ENCODE measurements at places on chromosomes 7 and 10.

GRCh38 chr7:27868131-27868550, 128.2 kb downstream of the TAX1BP1 start:
- DNase-seq: no peak

DNA sequence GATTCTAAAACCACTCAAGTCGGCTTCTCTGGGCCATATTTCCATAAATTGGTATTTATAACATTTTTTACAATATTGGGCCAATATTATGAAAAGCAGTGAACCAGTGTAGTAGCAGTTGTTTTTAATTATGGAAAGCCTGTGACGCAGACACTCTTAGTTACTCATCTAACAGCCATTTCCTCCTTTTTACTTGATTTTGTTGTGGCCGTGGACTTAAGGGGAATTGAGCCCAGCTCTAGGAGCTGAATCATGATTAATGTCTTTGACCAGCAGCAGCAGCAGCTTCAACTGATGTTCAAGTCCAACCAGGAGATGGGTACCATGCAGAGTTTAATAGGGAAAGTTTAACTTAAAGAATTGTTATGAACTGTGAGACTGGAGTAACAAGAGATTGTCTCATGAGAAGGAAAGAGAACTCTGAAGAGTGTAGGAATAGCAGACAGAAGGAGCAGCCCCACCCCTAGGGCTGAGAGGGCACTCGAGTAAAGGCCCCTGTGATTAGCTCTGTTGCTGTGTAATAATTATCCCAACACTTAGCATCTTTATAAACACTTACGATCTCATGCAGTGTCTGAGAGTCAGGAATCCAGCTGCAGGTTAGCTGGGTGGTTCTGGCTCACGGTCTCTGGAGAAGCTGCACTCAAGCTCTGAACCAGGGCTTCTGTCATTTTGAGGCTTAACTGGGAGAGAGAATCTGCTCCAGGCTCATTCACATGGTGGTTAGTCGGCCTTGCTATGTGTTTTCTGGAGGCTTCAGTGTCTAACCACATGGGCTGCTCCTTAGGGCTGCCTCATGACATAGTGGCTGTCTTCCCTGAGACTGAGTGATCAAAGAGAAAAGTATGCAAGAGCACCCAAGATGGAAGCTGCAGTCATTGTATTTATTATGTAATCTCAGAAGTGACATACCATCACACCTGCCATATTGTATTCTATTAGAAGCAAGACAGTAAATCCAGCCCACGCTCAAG, 4.6 kb downstream of the LANCL2 start:
- DNase-seq: no peak

GRCh38 chr10:112801748-112802147, 148.3 kb upstream of the TCF7L2 start:
- DNase-seq: no peak

DNA sequence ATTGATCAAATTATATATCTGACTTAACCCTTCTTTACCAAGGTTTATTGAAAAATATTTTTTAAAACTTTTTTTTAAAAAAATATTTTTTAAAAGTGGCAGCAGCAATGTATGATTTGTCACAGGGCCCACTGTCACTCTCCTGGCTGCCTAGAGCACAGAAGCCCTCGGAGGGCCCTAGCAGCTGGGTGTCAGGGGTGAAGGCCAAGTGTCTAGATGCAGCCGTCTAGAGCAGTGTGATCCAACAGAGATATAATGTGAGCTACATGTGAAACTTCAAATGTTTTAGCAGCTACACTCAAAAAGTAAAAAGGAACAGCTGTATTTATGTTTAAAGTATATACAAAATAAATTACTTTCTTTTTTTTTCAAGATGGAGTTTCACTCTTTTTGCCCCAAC, 112.7 kb downstream of the ARHGAP22 start:
- DNase-seq: no peak

GRCh38 chr10:43671659-43672531, 23.2 kb upstream of the ZNF32 start:
- DNase-seq: no peak

DNA sequence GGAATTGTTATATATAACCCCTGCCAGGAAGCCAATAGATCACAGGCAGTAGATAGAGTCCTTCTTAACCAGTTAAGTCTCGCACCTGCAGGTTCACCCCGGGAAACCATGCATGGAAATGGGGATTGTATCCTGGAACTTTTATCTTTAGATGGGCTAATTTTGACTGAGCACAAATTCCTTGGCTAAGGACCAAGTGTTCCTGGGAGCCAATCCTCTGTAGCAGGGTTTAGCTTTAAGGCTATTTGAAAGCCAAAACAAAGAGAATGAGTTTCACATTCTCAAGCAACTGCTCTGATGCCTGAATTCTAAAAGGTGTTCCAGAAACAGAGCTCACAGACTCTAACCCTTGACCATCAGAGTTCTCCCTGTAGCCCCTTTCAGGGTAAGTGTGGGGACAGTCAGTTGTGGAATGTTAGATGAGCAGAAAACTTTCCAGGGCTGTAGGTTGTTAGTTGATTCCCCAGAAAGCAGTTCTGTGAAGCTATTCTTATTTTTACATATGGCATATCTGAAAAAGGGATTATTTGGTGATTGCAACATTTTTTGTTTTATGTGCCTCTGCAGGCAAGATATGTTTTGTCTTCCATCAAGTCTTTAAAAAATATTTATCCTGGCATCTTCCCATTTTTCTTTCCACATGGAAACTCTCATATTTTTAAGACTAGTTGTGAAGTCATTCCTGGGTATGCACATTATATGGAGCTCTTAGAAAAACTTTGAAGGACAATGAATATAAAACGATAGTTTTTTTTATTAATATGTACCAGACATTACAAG, 16.2 kb upstream of the NPVF start:
- DNase-seq: no peak

GRCh38 chr10:55803055-55803454, 558.0 kb downstream of the ZWINT start:
- no peak for DNase-seq

DNA sequence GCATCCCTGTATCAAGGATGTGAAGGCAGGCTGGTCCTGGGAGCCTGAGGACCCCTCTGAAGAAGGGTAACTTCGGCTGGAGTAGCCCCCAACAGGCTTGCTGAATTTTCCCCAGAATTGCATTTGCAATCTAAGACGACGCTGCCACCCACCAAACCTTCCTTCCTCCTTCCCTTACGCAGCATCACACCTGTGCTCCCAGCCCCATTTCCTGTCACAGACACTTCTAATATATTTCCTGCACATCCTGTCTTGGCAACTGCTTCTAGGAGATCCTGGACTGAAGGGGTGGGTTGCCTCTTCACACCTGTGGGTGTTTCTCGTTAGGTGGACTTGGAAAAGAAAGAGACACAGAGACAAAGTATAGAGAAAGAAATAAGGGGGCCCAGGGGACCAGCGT, 9.4 kb upstream of the PGAM1 start:
- DNase-seq: no peak

DNA sequence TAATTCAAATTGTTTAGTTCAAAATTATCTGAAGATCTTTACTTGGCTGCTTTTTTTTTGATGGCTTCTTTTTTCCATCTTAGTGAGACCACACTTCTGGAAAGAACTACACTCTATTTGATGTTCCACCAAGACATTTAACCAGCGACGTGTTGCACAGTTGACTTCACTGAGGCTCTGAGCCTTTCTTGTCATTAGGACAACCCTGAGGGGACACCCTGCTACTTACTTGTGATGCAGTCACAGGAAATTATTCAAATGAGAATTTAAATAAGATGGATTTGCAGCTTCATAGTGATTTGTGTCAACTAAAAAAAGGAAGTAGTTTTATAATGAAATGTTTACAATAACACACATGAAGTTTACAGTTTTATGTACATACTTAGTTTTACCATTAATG, 25.6 kb upstream of the PIK3CG start:
- no peak for DNase-seq

GRCh38 chr7:43750016-43750887, 8.2 kb upstream of the BLVRA start:
- no peak for DNase-seq

DNA sequence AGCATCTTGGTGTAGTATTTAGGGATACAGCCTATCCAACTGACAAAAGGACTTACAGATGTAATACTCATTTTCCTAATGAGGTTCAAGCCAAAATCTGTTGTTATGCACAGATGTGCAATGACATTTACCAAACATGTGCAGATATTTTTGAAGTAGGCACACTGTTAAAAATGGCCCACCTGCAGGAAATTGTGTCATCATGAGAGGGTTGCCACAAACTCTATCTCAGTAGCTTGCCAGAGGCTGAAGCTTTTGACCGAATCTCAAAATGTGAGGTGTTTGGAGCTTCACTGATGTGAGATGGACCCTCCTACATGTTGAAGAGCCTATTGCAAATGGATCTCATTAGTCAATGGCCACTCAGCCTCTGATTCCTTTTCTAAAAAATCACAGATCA, 89.7 kb upstream of the CSTF2T start:
- DNase-seq: no peak

DNA sequence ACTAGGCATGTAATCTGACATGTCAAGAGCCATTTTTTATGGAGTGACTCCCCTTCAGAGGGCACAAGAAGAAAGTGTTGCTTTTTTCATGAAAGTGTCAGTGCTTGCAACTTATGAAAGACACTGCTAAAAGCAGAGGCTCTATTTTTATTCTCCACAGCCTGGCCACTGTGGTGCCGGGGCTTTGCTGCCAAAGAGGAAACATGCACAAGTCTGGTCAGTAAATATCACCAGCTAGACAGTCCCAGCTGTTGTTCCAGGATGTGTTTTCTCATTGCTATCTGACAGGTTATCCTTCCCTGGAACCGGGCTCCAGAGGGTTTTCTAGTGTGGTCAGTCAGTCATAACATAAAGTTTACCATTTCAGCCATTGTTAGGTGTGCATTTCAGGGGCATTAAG, 180.7 kb upstream of the PITRM1 start:
- DNase-seq: no peak

GRCh38 chr10:131092876-131093275, 218.6 kb downstream of the TCERG1L start:
- no peak for DNase-seq

Measured in GM06990 (cell line).